ENCODE measurements at places on chromosomes 1 and 21.

GRCh38 chr1:69994241-69994640 is 211.1 kb downstream of the LRRC40 start:
- peak; percentile 18 for DNase-seq

DNA sequence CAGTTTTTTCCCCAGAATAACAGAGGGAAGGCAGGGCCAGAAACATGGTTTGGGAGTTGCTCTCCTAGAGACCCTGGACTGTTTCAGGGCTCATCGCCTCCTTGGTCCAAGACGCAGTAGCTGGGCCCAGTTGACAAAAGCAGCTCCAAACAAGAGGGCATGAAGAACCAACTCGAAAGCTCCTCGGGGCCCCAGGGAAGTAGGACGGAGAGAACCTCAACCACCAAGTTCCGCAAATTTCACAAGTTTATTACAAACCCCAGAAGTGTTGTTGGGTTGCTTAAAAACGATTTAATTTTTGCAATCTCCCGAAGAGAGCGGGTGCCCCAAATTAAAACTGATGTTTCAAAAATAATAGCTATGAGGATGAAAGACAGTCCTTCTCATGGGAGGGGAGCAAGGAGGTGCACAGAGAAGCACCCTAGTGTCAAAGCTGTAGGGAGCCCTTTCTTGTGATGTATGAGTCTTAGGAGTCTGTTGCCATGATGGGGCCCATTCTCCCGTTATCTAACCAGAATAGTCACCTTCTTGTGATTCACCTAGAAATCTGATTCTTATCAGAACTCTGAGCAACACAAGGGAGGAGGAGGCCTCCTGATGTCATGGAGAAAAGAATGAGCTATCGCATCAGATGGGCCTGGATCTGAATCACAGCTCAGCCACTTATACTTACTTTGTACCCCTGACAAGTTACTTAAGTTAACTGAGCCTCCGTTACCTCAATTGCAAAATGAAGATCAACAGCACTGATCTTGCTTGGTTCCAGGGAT is 165.7 kb upstream of the IRF2BP2 start:
- DNase-seq = no peak

- DNase-seq = peak; percentile 56
Measured at GRCh38 chr1:169102567-169102966, 3.9 kb upstream of the ATP1B1 start.

DNA sequence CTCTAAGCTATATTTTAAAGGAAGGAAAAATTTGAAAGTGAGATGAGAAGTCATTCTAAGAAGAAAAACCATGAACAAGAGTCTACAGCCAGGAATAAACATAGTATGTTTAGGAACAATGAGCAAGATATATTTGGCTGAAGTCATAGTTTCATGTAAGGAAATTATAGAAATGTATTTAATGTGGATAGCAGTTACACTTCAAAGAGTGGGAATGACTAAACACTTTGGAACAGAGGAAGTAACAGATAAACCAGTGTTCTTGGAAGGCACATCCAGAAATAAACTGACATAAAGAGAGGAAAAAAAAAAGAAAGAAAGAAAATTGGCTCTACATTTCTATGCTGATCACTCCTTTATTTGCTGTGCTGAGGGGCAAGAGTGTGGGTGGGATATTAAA is 18.0 kb downstream of the C8A start:
- no peak for DNase-seq

- DNase-seq = no peak
Measured at GRCh38 chr1:53375440-53375839, 47.6 kb upstream of the LRP8 start.

DNA sequence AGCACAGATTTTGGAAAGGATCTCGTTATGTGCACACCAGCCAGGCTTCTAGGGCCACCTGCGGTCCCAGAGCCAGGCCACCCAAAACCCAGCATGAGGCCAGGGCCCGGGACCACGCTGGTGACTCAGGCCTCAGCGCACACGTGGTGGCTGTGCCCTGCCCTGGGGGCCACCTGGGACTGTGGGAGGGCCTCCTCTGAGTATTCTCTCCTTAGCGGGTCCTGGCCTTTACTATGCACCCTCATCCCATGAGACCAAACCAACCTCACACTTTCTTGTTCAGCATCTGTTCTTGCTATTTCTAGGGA is 9.9 kb downstream of the WNT9A start:
- no peak for DNase-seq

DNA sequence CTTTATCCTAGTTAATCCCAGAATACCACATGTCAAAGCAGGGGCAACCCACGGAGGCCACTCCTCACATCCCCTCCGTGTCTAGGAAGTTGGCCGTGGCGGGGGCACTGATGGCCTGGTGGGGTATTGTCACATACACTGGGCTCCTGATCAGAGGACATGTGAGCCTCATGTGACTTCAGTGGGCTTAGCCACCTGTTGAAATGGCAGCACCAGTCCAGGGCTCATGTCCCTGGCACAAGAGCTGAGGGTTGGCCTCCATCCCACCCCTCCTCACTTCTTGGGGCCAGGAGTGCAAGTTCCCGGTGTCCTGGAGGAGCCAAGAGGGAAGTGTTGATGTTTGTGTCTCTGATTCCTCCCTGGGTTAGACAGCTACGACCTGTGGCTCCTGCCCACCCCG is 313.4 kb downstream of the CAMTA1 start:
- DNase-seq = no peak

DNA sequence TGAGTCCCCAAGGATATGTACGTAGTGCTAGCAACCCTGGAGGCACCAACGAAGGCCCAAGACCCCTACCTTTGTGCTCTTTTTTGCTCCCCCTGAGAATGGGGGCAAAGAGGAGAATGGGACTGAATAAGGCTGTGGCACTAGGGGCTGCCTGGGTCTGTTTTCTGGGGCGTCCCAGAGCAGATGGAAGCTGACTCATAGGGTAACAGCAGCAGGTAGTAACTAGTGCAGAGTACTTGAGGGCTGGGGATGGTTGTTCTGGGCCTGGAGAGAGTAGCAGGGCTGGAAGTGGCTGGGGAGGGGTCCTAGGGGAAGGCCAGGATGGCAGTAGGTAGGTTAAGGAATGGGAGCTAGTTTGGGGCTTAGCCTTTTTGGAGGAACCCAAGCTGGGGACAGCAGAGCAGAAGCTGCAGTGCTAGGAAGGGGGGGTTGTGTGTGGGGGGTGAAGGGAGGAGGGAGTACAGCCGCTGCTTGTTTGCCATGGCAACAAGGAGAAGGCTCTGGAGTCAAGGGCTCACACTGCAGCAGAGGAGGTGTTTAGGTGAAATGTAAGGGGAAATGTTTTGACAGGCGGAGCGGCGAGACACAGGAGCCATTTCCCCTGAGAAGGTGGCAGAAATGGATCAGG is 1.8 kb downstream of the NCDN start:
- no peak for DNase-seq

GRCh38 chr1:36359383-36359782 is 26.3 kb downstream of the STK40 start:
- DNase-seq = no peak

- peak; percentile 24 for DNase-seq
Measured at GRCh38 chr21:33899199-33899598, 16.4 kb downstream of the ATP5PO start.

DNA sequence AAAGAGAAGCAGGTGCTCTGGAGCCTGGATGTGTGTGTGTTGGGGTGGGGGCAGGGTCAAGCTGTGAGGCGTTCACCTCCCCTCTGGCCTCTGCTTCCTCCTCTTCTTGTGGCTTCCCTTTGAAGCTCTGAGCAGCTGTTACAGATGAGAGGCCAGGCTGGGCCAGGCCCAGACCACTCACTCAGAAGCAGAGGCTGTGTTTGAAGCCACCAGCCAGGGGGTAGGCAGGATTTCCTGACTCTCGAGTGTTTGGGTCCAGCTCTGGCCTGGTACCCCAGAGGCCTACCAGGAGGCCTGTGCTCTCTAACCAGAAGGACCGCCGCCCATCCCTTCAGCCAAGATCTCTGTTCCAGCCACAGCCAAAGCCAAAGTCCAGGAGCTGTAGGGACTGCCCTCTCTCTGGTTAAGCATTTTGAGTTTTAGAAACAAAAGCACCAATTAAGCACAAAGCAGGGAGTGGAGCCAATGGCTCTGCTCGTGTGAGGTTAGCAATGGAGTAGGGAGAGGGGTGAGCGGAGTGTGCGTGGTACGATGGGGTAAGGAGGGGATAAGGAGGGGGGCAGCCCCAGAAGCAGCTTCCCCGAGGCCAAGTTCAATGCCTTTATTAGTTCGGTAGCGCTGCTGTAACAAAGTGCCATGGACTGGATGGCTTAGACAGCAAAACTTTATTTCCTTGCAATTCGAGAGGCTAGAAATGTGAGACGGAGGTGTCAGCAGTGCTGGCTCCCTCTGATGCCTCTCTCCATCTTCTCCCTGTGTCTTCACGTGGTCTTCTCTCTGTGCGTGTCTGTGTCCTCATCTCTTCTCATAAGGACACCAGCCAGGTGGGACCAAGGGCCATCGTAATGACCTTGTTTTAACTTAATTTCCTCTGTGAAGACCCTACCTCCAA is 20.5 kb downstream of the RCSD1 start:
- DNase-seq = no peak

GRCh38 chr21:36350282-36350910 is 30.4 kb downstream of the MORC3 start:
- peak; percentile 73 for DNase-seq

GRCh38 chr1:65214340-65215027 is 66.5 kb downstream of the AK4 start:
- DNase-seq = no peak

GRCh38 chr1:232303222-232303620 is 326.7 kb downstream of the SIPA1L2 start:
- no peak for DNase-seq

DNA sequence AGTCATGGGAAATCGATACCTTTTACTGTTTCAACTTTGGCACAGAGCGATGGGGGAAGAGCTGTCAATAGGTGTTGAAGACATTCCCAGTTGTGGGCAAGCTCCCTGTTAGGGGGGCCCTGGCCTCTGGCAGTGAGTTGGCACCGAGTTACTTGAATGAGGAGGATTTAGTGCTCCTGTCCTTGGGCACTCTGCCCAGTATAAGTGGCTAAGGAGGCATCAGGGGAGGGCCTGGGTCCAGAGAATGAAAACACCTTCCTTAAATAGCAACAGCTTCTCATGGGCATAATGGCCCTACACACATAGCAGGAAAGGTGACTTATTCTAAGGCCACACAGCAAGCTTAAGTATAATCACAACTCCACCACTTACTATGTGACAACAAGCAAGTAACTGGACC is 664.4 kb downstream of the PTPRU start:
- no peak for DNase-seq

GRCh38 chr1:45488666-45489377 is 2.1 kb downstream of the TESK2 start:
- no peak for DNase-seq

DNA sequence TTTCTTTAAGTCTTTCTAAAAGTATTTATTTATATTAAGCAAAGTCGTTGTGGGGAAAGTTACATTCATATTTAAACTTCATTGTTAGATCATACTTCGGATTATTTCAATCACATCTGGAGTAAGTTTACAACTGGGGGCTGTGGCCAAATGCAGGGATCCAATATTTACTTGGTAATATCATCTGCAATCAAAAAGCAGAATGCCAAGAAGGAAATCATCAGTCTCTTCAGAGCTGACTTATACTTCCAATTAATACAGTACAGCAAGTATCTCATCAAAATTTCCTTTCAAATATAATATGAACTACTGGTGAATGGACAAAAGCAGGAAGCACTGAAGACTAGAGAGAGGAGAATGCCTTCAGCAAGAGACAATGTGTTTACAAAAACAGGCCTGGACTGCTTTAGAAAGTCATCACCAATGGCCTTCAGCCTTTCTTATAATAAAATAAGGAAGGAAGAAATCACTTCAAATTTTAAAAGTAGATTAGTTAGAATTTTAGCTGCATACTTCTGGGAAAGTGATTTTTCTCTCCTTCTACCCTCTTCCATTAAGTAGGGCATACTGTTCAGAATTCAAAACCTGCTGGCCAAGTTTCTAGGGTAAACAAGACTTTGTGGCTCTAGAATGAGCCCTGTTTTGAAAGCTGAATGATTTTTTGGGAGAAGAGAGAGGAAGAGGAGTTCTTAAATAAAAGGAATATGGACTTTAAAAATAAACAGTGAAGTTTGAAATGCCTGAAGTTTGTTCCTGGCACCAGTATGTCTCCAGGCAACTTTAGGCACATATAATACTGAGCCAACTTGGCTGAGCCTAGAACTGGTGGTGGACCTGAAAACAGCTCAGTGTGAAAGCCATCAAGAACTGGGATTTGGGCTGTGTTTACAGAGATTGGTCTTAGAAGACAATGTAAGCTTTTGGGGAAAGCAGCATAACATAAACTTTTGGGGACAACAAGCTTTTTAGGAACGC is 22.2 kb upstream of the MYOC start:
- no peak for DNase-seq

DNA sequence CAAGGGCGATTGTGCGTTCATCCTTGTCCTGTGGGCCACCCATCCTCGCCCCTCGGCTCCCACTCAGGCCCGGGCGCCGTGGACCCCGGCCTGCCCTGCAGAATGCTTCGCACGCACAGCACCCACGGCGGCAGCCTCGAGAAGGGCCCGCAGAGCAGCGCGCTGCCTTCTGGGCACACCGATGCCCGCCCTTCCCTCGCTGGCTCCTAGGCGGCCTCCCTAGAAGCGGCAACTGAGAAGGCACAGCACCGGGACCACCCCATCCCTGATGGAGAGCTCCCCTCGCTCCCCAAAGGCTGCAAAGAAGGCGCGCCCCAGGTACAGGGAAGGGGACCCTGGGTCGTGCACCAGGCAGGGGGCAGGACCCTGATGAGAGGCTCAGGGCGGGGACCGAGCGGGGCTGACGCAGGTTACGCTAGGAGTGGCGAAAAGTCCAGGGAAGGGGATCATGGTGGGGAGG is 971 bp downstream of the CAPZB start:
- DNase-seq = no peak

DNA sequence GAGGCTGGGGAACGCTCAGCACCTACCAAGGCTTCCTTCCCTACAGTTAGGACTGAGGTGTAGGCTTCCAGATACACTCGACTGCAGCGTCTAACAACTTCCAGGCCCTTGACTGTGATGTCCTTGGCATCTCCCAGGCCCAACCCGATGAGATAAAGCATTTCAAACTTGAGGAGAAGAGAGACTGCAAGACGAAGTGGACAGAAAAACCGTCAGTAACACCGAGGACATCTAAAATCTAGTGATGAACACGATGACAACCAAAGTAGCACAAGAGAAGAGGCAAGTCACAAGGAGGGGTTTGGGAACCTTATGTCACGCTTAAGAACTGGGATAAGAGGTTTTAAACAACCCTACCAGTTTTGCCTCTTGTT is 314 bp downstream of the DPH5 start:
- DNase-seq = no peak

DNA sequence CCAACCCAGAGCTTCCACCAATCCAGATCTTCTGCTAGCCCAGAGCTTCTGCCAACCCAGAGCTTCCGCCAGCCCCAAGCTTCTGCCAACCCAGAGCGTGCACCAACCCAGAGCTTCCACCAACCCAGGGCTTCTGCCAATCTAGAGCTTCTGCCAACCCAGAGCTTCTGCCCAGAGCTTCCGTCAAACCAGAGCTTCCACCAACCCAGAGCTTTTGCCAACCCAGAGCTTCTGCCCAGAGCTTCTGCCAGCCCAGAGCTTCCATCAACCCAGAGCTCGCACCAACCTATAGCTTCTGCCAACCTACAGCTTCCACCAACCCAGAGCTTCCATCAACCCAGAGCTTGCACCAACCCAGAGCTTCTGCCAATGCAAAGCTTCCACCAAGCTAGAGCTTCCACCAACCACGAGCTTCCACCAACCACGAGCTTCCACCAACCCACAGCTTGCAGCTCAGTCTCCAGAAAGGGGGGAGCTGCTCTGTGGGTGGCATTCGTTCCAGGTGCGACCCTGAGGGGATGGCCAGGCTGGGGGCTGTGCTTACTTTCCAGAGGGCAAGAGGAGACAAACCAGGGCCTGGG is 23.8 kb downstream of the CRYAA start:
- no peak for DNase-seq
